ENCODE measurements at places on chromosomes 7 and 10.

DNA sequence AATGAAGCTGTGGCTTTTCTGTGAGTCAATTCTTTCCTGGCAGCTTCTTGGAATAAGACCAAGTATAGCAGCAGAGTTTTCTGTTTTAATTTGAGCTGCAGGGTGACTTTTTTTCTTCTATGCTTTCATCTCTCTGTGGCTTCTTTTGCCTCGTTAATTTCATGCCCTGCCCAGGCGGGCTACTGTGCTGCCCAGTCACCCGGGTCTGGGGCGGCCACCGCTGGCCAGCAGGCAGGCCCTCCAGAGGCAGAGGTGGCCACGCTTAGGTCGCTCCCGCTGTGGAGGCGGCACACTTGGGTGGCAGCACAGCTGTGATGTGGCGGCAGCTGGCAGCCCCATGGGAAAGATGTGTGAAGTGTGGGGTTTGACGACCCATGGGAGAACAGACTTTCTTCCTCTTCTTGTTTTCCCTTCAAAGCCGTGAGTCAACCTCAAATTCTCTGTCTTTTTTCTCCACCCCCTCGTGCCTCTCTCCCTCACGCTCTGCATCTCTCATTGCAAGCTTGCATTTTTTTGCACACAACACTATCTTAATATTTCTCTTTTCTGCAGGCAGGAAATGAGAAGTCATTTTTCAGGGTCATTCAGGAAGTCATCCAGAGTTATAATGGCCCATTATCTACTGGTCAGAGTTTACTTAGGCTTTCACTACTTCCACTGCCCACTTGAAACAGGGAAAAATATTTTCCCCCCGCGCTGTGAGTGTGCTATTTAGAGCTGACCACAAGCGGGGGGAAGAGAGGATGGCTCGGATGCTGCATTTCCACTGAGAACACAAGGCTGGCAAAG lies 67.8 kb downstream of the EGFR start:
- peak; percentile 15 for DNase-seq

GRCh38 chr10:63795094-63795860 lies 274.1 kb downstream of the REEP3 start:
- no peak for DNase-seq

- DNase-seq = no peak
Measured at GRCh38 chr10:119357412-119358151, 150.2 kb downstream of the GRK5 start.

GRCh38 chr7:151470711-151471110 lies 30.8 kb upstream of the CRYGN start:
- DNase-seq = no peak

- no peak for DNase-seq
Measured at GRCh38 chr7:95669513-95669912, 73.2 kb upstream of the PDK4 start.

Data from T-helper 2 cell treated with Interferon-gamma antibody and Interleukin-4, amounts not matched to agents 5 μg/mL and 100 μg/mL, for 36 hours (primary cell).